ENCODE measurements at places on chromosomes 7 and 10.

GRCh38 chr10:69736886-69737641, 64.6 kb upstream of the COL13A1 start:
- no peak for DNase-seq

- DNase-seq: no peak
Observed at GRCh38 chr10:71752391-71753090, 20.8 kb downstream of the VSIR start.

- DNase-seq: no peak
Observed at GRCh38 chr7:108340856-108341411, 115.3 kb downstream of the NRCAM start.

GRCh38 chr10:123766761-123767160, 100.6 kb downstream of the GPR26 start:
- DNase-seq: no peak

GRCh38 chr7:28389504-28390395, 22.6 kb upstream of the CREB5 start:
- no peak for DNase-seq

DNA sequence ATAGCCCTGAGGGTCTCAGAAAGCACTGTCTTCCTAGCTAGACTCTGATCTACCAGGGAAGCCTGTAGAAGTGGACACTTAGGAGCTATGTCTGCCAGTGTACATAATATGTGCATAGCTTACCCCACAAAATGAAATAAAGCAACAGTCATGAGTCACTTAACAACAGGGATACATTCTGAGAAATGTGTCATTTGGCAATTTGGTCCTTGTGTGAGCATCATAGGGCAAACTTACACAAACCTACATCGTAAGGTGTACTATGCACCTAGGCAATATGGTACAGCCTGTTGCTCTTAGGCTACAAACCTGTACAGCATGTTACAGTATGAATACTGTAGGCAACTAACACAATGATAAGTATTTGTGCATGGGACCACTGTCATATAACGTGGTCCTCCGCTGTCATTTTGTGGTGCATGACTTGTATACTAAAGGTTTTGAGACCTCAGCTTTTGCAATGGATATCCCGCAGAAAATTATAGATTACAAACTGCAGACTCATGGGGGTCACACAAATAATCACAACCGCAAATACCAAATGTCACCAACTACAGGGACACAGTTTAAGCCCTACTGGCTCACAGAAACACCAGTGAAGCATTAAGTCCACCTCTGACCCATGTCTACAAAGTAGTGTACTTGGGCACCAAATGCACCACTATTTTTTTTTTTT, 1.7 kb downstream of the URGCP start:
- DNase-seq: no peak
